GM12878 (cell line): ENCODE measurements at places on chromosomes 1 and 21. TPM values are rescaled to one million over a fixed set of nuclear protein-coding genes. Genes with fewer than 3 reads are reported as not detected.
A peak's percentile ranks its signal among the peaks of the same experiment; 100 is the strongest.

GRCh38 chr1:66944330-66945274 lies 19.8 kb downstream of the MIER1 start:
- no peak for DNase-seq

DNA sequence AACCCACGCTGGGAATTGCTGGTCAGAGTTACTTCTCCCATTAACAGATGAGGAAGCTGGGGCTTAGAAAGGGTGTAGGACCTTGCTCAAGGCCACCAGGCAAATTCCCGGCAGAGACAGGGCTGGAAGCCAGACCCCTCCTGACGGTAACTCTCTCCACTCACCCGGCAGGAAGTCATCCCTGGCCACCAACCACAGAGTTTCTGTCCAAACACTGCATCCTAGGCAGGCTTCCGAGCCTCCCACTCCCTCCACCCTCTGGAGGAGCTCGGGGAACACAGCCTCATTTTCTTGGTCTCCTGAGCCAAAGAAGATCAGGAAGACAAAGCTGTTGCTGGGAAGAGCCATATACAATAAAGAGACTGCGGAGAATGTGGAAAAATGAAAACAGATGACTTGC lies 25.0 kb upstream of the ZNF436 start:
- DNase-seq = no peak

The RYR2 gene
- total RNA-seq = 0.03 TPM in 1 of 2 replicates, not detected in the other

- no peak for DNase-seq
These were observed 18.1 kb downstream of the B3GALT5 start for GRCh38 chr21:39630827-39631226.

The CCNL2 gene
- 83.8 and 101 TPM in 2 replicates for total RNA-seq

The MARK1 gene
- 0.10 TPM in 1 of 2 replicates, not detected in the other for total RNA-seq

The KCNC4 gene
- 1.7 and 1.8 TPM in 2 replicates for total RNA-seq

DNA sequence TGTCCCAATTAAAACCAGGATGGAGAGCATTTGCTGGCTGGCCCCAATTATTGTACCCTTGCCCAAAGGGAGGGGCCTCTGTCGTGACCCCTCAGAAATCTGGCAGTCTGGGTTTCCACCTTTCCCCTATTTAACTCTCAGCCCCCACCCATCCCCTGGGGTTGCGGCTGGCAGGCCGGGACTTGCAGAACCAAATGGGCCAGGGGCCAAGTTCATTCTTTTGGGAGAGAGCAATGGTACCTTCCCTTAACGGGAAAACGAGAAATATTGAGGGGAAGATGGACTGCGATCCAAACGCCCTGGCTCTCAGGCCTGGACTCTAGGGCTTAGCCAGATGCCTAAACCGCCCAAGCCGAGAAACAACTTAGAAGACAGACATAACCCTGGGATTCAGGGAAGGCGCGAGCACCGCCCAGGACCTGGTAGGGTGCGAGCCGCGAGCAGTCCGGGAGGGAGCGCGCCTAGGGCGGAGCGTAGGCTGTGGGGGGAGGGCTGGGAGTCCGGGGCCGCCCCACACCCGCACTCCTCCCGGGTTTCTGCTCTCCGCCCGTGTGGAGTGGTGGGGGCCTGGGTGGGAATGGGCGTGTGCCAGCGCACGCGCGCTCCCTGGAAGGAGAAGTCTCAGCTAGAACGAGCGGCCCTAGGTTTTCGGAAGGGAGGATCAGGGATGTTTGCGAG lies at the start of gene SLC27A3:
Gene SLC27A3 (plus strand): TSS at position 628 of the 678 bp plus-strand sequence. CDS start 91 bp downstream, outside the sequence.
- DNase-seq = no peak

- no peak for DNase-seq
These were observed 14.5 kb upstream of the KCNA2 start for GRCh38 chr1:110620686-110621085.

The NRDC gene
- 101 and 106 TPM in 2 replicates for total RNA-seq

- DNase-seq = no peak
These were observed 505.4 kb upstream of the ZP4 start for GRCh38 chr1:238396140-238396539.

DNA sequence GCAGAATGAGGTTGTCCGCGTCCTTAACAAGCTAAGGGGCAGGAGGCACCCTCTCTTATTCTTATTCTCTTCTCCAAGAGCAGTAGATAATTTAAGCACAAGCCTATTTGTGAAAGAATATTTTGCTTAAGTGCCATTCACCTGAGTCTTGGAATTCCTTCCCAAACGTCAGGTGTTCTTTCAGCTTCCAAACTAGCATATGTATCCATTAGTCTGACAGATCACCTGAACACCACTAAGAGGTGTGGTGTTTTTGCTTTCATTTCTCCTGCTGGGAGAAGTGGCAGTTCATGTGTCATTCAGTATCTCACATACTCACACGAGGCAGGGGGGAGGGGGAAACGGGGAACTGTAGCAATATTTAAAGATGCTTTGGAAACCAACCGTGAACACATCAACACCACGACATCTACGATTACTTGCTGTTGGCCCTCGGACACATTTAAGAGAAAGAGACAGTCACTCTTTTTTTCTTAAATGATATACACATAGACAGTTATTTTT lies 45.5 kb upstream of the RBM15 start:
- DNase-seq = no peak

DNA sequence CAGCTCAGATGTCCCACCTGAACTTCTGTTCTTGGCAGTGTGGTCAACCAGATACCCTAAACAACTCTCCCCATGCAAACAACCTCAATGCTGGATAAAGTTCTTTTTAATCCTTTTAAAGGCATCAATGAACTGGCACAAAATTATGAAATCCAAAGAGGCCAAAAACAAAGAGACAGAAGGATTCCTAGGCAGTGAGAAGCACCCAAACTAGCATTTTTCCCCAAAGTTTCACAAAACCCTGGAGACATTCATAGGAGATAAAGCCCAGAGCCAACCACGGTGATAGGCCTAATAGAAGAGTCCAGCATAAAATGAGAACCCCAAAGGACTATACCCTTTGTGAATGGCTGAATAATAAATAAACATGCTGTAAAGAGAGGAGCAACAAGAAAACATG lies 50.7 kb downstream of the MATN1 start:
- no peak for DNase-seq

DNA sequence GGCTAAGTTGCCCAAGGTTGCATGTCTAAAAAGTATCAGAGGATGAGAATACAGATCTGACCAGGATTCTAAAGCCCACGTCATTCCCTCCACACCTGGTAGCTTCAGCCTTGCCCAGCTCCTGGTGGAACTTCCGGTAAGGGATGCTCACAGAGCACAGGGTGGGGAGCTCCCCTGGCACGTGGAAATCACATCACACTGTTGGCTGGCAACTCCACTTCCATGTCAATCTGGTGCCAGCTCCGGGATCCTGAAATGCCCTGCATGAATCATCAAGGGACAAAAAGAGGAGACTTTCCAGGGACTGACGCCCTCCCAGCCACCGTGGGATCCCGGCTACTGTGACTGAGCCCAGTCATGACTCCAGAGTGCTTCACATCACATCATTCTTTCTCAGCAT lies 12.4 kb upstream of the BCAR3 start:
- no peak for DNase-seq

GRCh38 chr1:10870493-10871096 lies 74.1 kb upstream of the CASZ1 start:
- DNase-seq = no peak

DNA sequence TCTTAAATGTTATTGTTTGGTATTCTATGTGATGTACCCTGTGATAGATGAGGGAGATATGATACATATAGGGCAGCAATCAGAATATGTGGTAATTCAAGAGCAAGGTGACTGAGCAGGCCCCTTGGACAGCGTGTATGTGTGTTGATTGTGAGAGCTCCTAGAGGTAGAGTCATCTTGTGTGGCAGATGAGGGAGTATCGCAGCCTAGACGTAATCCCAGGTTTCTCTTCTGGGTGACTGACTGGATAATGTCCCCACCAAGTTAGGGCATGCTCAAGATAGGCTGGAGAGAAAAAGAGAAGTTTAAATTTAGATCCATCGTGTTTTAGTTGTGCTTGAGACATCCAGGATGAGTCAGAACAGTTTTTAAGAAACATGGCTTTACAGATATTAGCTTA lies 185.3 kb downstream of the ZP4 start:
- no peak for DNase-seq

- no peak for DNase-seq
These were observed 12.6 kb downstream of the LRRC8D start for GRCh38 chr1:89833183-89834082.

The AMY1C gene
- total RNA-seq = not detected in 2 replicates

DNA sequence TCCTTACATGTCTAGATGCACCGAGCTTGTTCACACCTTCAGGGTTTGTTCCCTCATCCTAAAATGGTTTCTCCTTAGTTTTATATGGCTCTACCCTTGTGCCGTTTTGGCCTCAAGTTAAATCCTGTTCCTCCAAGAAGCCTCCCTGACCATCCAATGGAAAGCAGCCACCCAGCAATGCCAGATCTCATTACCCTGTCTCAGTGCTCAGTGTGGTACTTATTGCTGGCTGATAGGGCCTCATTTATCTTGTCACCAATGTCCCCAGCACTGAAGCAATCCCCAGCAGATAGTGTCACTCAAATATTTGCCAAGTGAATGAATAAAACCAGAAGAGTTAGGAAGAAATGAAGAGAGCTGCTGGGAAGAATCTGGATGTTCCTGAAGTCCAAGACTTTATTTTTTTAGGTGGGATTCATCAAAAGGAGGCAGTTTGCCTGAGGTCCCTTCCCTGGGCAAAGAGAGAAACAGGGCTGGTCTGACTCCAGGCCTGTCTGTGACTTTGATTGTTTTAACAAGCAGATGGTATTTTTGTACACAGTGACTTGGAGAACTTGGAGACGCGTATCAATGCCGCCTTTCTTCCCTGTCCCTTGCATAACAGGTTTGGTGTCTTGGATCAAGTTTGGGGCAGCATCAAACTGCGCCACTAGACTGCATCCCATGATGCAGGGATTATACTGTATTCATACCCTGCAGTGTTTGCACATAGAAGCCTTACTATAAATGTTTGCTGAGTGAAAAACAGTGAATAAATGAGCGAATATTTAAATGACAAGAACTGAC lies 221.2 kb downstream of the DISC1 start:
- no peak for DNase-seq

GRCh38 chr21:36384885-36385232 lies 333 bp upstream of the CHAF1B start:
- no peak for DNase-seq

DNA sequence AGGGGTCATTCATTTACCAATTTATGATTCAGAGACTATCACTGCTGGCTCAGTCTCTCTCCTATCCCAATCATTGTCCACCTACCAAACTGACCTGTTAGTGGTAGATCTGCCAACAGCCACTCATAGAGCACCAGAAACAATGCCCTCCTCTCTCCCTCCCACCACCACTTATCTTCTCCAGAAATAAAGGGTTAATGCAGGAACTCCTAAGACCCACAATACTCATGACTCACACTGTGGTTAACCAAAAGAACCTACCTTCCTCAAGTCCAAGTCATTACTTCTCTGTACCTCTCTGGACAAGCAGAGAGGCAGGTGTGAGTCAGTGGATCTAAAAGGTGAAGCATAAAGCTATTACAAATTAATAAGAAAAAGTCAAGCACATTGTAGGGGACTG lies 40.9 kb upstream of the CAMK1G start:
- no peak for DNase-seq

The FAM72A gene
- 14.2 and 15.0 TPM in 2 replicates for total RNA-seq

DNA sequence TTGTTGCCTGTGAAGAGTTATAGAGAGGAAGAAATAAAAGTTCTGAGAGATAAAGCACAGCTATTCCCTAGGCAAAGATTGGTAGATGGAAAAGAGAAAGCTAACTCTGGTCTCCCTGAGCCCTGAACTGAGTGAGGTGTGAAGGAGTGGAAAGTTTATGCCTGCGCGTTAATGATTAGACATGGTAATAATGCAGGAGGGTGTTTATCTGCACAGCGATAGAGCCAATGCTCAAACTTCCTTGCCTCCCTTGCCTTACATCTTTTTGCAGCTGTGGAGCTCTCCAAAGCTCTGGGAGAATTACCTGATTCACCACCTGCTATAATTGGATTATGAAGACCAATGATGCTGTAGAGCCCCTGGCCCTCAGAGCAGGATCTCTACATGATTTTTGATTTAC lies 32.8 kb upstream of the CHRM3 start:
- no peak for DNase-seq

DNA sequence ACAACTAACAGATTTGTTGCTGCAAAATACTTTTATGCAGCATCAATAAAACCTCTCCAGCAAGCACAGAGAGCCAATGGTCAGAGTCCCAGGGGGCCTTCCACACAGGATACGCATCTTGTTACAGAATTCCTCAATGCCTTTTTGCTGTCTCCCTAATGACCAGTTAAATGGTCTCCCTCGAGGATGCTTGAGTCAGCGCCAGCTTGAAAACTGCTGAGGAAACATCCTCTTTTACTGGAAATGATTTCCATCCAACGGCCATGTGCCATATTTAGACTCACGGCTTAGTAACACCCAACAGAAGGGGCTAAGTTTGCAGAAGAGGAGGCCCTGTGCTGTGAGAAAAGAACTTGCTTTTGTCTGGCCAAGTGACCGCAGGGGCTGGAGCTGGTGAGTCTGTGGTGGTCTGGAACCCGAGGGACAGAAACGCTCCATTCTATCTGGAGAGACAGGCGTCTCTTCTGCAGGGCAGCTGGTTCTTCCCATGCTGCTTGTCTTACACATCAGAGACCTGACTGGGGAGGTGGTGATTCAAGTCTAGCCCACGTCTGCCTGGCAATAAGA lies 496.4 kb downstream of the SETD4 start:
- no peak for DNase-seq

The RSPH1 gene
- total RNA-seq = 0.27 and 0.28 TPM in 2 replicates

DNA sequence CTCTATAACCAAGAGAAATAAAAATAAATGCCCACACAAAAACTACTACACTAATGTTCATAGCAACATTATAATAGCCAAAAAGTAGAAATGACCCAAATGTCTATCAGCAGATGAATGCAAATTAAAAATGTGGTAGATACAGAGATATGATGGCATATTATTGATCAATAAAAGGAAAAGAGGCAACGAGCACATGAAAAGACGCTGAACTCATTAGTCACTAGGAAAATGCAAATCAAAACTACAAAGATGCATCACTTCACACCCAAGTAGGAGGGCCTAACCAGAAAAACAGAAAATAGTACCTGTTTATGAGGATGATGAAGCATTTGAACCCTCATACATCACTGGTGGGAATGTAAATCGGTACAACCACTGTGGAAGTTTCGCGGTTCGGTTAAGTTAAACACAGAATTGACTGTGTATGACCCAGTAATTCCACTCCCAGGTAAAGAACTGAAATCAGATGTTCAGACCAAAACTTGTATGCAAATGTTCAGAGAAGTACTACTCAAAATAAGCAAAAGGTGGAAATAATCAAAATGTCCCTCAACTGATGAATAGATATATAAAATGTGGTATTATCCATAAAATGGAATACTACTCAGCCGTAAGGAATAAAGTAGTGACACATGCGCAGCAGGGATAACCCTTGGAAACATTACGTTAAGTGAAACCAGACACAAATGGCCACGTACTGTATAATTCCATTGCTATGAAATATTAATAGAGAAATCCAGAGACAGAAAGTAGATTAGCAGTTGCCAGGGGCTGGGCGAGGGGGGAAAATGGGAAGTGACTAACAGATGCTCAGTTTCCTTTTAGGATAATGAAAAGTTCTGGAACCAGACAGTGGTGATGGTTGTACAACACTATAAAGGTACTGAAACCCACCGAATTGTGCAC lies 3.1 kb downstream of the USP48 start:
- DNase-seq = peak; percentile 98

- DNase-seq = no peak
These were observed 812 bp downstream of the NBPF1 start for GRCh38 chr1:16612332-16613172.
